Right hindlimb (tissue), 1 donor: ENCODE measurements at places on chromosomes 16 and 17.

DNA sequence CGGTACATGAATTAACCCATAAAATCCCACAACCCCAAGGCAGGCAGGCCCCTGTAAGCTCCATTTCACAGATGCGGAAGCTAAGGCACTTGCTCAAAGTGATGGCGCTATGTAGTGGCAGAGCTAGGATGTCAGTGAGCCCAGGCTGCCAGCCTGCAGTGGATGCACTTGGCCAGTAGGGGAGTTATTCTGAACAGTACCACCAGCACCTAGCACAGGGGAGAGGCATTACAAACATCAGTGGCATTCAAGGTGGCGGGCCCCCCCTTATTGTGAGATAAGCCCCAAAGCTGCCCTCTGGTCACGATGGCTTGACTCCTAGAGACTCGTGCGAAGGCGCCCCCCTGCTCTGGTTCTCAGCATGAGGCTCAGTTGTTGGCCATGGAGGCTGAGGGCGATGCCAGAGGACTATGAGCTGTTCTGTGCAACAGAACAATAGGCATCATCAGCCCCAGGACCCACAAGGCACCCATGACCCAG is 33.8 kb downstream of the GTF3C1 start:
- no peak for DNase-seq

DNA sequence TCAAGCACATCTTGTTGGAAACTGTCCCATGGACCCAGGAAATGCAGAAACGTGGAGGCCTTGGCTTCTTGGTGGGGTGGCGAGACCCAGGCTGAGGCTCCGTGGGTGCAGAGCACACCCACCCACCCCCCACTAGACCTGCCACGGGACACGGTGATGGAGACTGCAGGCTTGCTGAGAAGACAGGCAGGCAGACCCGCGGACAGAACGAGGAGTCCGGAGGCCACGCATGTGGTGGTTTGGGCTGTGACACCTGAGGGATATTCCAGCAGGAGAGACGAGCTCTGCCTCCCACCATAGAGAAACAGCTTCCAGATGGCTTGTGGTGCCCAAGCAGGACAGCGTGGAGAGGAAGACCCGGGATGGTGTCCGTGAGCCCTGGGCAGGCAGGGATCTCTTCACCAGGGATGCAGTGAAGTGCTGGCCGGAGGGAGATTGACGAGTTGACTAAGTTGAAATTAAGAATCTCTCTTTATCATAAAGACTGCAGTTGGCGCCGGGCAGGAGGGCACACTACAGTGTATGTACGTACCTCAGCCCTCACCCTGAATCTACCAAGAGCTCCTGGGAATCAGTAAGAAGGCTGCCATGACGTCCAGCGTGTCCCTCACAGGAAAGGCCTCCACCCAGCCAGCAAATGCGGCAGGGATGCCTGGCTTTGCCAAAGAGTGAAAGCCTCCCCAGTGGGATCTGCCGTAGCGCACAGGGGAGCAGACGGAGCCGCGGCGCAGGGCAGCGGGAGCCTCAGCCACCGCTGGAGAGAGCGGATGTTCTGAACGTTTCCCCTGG is 8.2 kb downstream of the UBE2I start:
- no peak for DNase-seq

DNA sequence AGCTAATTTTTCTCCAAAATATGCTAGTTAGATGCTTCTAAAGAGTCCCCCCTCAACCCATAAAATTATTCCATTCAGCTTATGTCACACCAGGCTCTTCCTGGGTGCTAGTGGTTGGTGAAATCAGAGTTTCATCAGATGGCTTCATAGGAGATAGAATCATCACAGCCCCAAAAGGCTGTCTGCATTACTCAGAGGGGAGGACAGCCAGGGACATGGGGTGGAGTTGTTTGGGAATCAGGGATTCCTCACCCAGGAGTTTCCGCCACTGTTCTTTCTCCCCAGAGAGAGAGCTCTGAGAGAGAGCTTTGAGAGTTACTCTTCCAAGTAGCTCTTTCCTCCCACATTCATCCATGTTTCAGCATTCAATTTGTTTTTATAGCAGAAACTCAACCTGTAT is 288 bp upstream of the KRT34 start:
- no peak for DNase-seq

DNA sequence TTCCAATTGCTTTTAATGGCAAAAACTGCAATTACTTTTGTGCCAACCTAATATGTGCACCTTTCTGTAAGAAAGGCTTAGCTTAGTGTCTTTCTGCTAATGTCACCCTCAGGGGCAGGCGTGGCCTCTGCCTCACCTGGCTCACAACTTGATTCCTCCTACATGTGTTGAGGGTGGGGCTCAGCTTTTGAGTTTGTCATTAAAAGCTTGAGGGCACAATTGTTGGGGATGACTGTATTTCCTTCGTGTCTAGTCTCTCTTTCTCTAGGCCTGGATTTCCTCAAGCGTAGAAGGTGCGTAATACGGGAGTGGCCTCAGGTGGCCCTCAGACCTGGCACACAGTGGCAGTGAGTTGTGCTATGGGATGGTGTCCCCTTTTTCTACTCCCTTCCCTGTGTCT is 94.4 kb downstream of the CLEC16A start:
- DNase-seq = no peak

DNA sequence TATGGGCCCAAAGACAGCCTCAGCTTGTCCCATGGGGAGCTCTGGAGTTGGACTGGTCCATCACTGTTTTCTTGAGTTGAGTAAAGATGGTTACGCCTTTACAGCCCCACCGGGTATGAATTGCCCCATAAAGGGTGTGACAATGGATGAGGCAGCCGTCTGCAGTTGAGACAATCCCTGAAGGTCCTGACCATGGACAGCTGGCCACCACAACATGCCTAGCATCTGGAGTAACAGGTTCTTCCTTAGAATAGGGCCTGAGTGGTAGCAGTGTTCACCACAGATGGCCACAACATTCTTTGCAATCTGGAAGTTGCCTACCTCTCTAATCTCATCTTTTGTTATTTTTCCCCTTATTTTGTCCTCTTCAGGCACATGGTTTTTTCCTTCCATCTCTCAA is 51.5 kb upstream of the HS3ST2 start:
- no peak for DNase-seq

DNA sequence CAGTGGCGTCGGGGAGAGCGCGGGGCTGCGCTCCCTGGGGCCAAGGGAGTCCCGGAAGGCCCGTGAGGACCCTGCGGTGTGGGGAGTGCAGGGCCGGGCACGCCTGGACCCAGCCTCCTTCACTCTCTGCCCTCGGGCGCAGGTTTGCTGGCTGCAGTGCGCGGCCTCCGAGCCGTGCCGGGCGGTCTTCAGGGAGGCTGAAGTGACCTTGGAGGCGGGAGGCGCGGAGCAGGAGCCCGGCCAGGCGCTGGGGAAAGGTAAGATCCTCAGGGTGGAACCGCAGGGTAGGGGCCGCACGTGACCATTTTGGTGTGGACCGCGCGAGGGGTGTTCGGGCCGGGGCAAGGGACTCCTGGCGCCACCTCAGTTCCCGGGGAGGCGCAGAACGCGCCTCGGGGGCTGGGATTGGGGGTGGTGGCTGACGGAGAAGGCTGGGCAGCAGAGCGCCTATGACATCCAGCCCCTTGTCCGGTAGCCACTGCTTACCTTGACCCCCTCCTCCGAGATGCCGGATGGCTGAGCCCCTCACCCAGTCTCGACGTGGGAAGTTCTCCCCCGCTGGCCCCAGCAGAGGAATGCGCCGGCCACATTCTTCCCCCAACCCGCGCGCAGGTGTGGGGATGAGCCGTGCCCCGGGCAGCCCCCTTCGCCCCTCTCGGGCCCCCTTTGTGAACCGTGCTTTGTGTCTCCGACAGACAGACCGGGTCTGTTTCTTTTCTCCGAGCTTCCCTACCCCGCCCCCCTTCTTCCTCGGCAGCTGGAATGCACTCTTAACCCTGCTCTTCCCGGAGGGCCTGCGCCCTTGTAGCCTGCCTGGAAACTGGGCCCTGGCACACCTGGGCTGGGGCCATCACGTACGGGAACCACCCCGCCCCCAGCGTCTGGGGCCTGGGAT is 631 bp downstream of the CDH3 start:
- DNase-seq = peak; percentile 24

GRCh38 chr17:66233023-66233753 is 4.0 kb upstream of the APOH start:
- no peak for DNase-seq

DNA sequence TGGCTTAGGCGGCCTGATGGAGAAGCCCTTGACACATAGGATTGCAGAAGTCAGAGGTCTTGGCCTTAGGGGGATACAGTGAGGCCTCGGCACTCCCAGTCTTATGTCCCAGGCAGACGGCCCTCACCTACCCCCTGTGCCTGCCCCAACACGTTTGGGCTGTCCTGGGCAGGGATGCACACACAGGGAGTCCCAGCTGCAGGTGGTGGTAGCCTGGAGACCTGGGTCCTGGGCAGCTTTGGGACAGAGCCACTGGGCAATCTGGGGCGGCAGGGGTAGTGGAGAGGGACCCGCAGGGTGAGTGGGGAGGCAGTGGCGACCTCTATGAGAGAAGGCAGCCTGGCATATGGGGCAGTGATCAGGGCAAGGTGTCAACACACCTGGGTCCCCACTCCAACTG is 48.3 kb downstream of the SDK2 start:
- DNase-seq = no peak

DNA sequence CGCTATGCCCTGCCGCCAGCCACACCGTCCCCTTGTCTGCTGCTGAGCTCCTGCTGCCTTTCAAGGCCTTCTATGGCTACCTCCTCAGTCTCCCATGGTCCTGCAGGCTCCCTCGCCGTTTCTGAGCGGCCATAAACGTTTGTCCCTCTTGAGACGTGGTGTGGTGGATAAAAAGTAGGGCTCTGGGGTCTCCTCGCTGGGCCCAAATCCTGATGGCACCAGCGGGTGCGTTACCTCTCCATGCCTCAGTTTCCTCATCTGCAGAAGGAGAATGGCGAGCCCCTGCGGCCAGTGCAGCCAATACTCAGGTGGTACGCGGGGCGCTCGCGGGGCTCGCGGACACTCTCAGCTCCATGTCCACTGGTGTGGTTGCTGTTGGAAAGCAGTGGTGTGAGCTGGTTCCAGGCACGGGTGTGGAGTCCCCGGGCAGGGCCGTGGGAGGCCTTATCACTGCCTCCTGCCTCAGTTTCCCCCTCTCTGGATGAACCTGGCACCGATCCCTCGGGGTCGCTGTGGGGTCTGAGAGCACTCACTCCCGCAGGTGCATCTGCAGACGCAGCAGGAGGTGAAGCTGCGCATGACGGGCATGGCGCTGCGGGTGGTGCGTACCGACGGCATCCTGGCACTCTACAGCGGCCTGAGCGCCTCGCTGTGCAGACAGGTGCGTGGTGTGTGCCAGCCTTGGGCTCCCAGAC is 2.5 kb downstream of the SLC25A10 start:
- DNase-seq = no peak

DNA sequence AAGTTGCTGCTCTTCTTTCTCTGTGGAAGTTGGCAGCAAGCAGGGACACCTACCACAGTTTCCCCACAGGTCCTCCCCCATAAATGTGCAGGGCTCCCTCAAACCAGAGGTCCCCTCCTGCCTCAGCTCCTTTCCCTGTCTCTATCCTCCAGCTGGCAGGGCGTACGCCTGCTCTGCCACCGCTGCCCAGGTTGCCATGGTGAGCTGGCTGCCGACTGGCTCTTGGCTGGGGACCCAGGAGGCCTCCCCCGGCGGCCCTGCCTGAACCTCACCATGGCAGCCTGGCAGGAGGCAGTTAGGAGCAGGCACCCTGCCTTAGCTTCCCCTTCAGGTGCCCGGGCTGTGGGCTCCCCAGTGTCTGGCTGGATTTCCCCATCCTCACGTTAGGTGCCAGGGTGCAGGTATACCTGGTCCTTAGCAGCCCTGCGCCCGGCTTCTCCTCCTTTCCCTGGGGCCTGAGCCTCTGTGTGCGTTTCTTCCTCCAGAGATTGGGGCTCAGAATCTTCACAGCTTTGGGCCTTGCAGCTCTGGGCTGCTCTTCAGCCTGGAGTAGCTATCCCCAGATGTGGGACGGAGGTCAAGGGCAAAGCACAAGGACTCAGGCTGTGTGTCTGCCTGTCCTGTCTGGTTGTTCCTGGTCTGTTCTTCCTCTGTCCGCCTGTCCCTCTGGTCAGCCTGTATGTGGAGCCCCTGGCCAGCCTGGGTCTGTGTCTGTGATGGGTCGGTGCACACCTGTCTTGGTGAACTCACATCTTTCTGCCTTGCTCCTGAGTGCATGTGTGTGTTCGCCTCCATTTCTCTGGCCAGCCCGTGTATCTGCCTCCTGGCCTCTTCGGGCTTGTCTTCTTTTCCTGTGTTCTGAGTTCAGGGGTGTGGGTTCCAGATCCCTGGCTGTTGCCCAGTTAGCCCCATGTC is 15.7 kb downstream of the GJD3 start:
- DNase-seq = peak; percentile 80

- DNase-seq = no peak
Measured at GRCh38 chr16:27341549-27341948, 27.8 kb downstream of the IL4R start.

DNA sequence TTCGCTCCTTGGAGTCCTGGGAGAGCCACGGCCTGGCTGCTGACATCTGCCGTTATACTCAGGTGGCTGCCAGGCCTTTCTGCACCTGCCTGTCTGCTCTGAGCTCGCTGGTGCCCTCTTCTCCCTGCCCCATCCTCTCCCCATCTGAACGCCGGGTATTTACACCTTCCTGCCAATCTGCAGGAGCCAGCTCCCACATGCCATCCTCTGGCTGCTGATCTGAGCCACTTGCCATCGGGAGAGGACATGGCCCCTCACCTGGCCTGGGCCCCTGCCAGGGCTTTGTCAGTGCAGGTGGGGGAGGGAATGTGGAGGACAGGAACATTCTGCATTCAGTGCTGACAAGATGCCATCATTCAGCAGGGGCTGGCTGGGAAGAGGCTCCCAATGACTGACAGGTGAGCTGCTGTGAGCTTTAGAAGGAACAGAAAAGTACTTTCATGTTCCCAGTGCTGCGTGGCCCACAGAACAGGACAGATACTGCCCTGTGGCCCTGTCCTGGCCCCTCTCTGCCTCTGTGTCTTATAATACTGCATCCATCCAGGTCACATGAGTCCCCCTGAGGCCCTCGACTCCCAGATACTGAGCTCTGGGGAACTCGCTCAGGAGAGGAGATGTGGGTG is 96.3 kb upstream of the ZNF469 start:
- DNase-seq = no peak
